ENCODE measurements at places on chromosomes 3 and 15.

GRCh38 chr3:109073116-109073515 lies 44.8 kb downstream of the MORC1 start:
- DNase-seq, result no peak

- no peak for DNase-seq
Measured at GRCh38 chr3:156658732-156659090, 15.7 kb upstream of the TIPARP start.

- DNase-seq, result no peak
Measured at GRCh38 chr3:141656771-141657170, 81.3 kb upstream of the RNF7 start.

DNA sequence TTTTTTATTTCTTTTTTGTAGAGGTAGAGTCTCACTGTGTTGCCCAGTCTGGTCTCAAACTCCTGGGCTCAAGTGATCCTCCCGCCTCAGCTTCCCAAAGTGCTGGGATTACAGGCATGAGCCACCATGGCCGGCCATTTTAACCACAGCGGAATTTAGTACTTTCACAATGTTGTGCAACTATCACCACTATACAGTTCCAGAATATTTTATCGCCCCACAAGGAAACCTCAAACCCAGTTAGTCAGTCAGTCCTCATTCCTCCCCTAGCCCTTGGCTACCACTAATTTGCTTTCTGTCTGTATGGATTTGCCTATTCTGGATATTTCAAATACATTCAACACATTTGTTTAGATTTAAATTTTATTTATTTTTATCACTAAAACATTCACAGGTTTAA lies 15.5 kb upstream of the HOMER2 start:
- DNase-seq, result no peak

- no peak for DNase-seq
Measured at GRCh38 chr3:18531662-18532061, 106.5 kb upstream of the SATB1 start.

GRCh38 chr15:81313686-81314085 lies 10.3 kb downstream of the STARD5 start:
- DNase-seq, result no peak

DNA sequence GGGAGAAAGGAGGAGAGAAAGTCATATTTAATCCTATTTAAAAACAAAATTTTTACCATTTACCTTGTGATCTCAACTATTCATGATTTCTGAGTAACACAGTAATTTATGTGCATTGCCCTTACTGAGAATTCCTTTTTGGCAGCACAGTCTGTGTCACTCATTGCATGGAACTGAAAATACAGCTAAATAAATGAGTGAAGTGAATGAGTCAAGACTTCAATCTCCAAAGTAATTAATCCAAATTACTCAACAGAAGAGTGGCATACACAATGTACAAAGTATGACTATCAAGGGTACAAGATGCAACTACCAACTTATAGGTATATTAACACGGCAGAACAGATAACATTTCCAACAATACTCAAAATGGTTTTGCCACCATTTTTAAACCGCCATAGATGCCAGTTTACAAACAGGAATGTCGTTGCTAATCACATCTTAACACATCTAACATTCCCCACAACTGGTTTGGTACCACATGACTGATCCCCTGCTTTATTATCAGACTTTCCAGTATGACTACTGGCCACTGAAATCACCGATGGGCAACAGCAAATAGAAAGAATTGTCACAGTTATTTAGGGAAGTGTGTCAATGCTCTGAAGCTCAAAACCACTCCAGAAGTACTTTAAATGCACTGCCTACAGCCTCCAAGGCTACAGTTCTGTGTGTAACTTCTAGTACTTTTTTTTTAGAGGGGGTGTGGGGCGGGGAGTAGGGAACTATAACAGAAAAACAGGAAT lies 410.4 kb downstream of the SHQ1 start:
- DNase-seq, result no peak

GRCh38 chr15:62124176-62124972 lies 40.7 kb downstream of the C2CD4B start:
- no peak for DNase-seq

DNA sequence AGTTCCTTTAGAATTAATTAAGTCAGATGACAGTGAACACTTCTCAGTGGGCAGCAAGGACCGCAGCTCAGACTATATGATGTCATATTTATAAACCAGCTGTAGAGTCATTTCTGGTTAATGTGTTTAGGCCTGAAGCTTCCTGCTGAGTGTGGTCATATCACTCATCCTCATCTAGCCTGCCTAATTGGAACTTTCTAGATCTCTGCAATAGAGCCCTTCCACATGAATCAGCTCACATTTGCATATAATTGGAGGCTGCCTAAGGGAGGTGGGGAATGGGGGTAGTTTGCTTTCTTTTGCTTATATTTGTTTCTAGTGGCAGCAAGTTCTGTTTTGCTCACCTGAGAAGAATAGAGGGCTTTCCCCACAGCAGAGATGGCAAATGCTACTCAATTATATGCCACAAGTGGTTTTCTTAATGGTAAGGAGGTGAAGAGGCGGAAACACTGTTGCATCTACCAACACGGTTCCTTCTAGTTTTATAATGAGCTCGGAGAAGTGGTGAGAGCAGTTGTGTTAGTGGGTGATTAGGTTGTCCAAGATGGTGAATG lies 148.1 kb downstream of the KLHL25 start:
- no peak for DNase-seq
